ENCODE measurements at places on chromosomes 1 and 21. TPM values are rescaled to one million over a fixed set of nuclear protein-coding genes. Genes with fewer than 3 reads are reported as not detected.

Gene SIK1
- 0.93 TPM for total RNA-seq

Gene KRTAP21-2
- total RNA-seq = not detected

Gene SELP
- 12.5 TPM for total RNA-seq

Gene CBR3
- 16.7 TPM for total RNA-seq

Gene GNB1
- 137 TPM for total RNA-seq

Gene NR5A2
- total RNA-seq = 3.9 TPM

Gene FAM151A
- not detected for total RNA-seq

Gene GBP2
- total RNA-seq = 172 TPM

Gene HTR1D
- not detected for total RNA-seq

Gene SUMO3
- total RNA-seq = 53.7 TPM

Gene SMCP
- total RNA-seq = not detected

Gene ETV3
- 17.7 TPM for total RNA-seq

Gene MARK1
- 19.3 TPM for total RNA-seq

Gene FCRL1
- not detected for total RNA-seq

Gene BSND
- total RNA-seq = not detected

Gene PKP1
- total RNA-seq = 0.27 TPM

Gene GUCA2A
- total RNA-seq = not detected

Gene RPTN
- not detected for total RNA-seq

Gene FMOD
- 19.3 TPM for total RNA-seq

Gene SERBP1
- 263 TPM for total RNA-seq

Gene GJB3
- total RNA-seq = 1.1 TPM

Gene BACE2
- total RNA-seq = 63.4 TPM

Gene TFB2M
- 11.7 TPM for total RNA-seq

Gene TBX19
- 0.45 TPM for total RNA-seq

Gene KRTAP21-3
- total RNA-seq = not detected

Gene F3
- 18.7 TPM for total RNA-seq

Gene DEPDC1
- not detected for total RNA-seq

Gene LRRIQ3
- 0.46 TPM for total RNA-seq

Gene EFCAB14
- total RNA-seq = 112 TPM

Gene LCE1B
- total RNA-seq = not detected

Gene NR1I3
- total RNA-seq = not detected

Gene KRTAP25-1
- total RNA-seq = not detected

Gene TPTE
- total RNA-seq = not detected

Gene ABL2
- 16.1 TPM for total RNA-seq

Gene DNM3
- 5.0 TPM for total RNA-seq

Gene DNAI4
- total RNA-seq = 4.7 TPM

Gene PIP5K1A
- 46.3 TPM for total RNA-seq

Gene SYT14
- total RNA-seq = 0.27 TPM

Gene KCND3
- total RNA-seq = 58.6 TPM

Gene ZNF648
- total RNA-seq = not detected

Gene VANGL2
- total RNA-seq = 0.62 TPM

Gene TOR1AIP1
- 136 TPM for total RNA-seq

Gene TAS1R1
- total RNA-seq = not detected

Gene CENPL
- total RNA-seq = 4.8 TPM

Gene COL24A1
- total RNA-seq = 4.3 TPM

Gene B3GALT5
- total RNA-seq = 0.47 TPM

Gene RNF223
- not detected for total RNA-seq

Gene TP73
- total RNA-seq = not detected

Gene FMO3
- 2.3 TPM for total RNA-seq

Gene FCRL2
- not detected for total RNA-seq

Gene CRB1
- total RNA-seq = 0.47 TPM

Gene SPRR2E
- total RNA-seq = 2.1 TPM

Gene PLA2G2F
- not detected for total RNA-seq

Gene CENPF
- total RNA-seq = 18.4 TPM

Gene TAF13
- total RNA-seq = 54.8 TPM
